ENCODE measurements at places on chromosomes 1 and 21.

GRCh38 chr1:30270461-30270860 lies 452.9 kb downstream of the MATN1 start:
- DNase-seq = no peak

DNA sequence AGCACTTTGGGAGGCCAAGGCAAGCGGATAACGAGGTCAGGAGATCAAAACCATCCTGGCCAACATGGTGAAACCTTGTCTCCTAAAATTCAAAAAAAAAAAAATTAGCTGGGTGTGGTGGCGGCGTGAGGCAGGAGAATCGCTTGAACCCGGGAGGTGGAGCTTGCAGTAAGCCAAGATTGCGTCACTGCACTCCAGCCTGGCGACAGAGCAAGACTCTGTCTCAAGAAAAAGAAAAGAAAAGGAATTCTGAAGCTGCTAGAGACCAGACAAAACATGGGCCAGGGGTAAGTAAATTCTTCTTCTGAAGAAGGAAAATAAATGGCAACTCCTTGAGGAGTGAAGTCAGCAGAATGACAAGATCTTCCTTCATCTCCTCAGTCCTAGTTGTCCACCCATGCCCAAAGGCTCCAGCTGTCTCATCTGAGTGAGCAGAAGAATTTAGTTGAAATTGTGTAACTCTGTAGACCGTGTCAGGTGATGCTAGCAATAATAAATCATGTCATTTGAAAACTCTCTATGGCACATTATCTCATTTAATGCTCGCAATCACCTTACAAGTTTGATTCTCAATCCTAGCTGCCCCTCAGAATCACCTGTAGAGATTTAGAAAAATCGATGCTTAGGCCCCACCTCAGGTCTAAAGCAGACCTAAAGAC lies 14.3 kb downstream of the PDZK1 start:
- no peak for DNase-seq

DNA sequence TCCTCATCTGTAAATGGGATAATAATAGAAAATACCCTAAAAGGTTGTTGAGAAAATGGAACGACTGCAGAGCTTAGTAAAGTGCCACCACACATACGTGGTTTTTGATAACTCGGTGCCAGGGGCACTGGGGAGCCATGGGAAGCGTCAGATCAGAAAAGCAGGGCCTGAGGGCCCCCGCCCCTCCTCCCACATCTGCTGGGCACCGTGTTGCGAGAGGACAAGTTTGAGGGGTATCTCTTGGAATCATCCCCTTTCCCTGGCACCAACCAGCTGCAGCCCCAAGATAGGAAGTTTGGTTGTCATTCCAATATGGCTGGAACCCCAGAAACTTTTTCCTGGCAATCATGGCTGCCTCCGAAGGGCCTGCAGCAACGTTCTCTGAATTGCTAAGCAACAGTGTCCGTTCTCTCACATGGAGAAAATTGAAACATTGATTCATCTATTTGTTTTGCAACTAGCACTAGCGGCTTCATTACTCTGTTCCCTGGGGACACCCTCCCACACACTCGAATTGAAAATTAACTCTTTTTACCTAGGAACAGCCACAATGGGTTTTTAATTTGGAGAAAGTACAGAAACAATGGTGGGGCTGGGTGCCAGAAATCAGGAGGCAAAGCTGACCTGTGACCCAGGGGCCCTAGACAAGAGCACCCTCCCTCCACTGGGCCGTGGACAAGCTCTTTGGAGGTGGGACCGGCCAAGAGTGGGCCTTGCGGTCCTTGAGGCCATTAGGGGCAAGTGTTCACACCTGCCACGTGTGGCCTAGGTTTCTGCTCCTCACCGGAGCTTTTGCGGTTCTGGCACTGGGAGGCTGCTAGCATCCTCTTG lies 190.0 kb upstream of the VAMP3 start:
- no peak for DNase-seq

GRCh38 chr1:246681900-246682895 lies 42.0 kb upstream of the SCCPDH start:
- DNase-seq = peak; percentile 47

- no peak for DNase-seq
Measured at GRCh38 chr1:116667078-116667574, 407 bp downstream of the IGSF3 start.

GRCh38 chr1:234989479-234990327 lies 138.9 kb downstream of the TOMM20 start:
- no peak for DNase-seq

GRCh38 chr1:231386466-231386865 lies 35.6 kb downstream of the EGLN1 start:
- no peak for DNase-seq

GRCh38 chr21:36575306-36575705 lies 95.4 kb upstream of the CLDN14 start:
- DNase-seq = no peak

GRCh38 chr21:27804515-27804914 lies 837.6 kb upstream of the ADAMTS5 start:
- DNase-seq = no peak

All from SK-N-SH (cell line).